ENCODE measurements at places on chromosomes 7 and 10.

DNA sequence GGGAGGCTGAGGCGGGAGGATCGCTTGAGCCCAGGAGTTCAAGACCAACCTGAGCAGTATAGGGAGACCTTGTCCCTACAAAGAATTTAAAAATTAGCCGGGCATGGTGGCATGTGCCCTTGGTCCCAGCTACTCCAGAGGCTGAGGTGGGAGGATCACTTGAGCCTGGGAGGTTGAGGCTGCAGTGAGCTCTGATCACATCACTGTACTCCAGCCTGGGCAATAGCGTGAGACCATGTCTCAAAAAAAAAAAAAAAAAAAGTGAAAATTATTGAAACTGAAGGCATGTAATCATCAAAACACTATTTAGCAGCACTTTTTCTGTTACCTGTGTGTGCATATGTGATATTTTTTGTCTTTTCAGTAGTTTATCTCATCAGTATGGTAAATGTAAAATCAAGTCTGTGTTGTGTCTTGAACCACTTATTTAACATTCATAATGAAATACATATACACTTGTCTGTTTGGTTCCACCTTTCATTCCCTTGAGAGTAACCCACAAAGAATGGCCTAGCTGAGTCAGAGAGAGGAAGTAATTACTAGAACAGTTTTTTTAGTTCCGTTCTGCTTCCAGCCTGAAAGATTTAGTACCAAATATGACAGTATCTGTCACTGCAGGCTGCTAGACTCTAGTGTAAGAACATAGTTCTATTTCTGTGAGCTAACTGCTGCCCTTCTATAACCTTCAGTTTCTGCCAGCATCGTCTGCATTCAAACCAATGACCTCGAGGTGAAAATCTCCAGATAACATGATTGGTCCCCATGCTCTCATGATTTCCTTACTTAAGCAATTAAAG, 68.6 kb downstream of the MMRN2 start:
- no peak for DNase-seq

- no peak for DNase-seq
Observed at GRCh38 chr7:37495574-37496184, 47.0 kb upstream of the ELMO1 start.

- DNase-seq, result no peak
Observed at GRCh38 chr10:43931308-43931930, 282.7 kb upstream of the ZNF32 start.

DNA sequence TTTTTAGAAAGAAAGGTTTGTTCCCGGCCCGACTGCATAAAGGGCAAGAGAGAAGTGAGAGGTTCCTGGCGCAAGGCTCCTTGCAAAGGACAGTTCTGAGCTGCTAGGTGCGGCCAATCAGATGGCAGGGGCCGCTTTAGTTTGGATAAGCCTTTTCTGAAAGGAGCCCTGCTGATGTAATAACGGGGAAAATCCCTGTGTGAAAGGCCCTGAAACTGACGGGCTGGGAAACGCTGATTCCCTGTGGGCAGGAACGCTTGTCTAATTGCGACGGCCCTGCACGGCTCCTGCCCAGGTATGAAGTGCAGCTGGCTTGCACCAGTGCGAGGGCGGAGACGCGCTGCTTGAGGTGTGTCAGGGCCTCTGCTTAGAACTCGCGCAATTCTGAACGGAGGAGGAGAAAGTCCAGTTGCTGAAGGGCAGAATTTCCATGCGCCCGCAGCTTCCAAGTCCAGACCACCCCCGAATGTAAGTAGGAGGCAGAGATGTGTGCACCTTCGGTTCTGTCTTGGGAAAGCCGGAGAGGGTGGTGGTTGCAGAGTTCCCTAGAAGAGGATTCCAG, 30.5 kb downstream of the TACC2 start:
- DNase-seq, result no peak

GRCh38 chr7:94660006-94660405, 4.1 kb upstream of the SGCE start:
- DNase-seq, result no peak

- no peak for DNase-seq
Observed at GRCh38 chr10:128729910-128730420, 603.7 kb upstream of the MKI67 start.

DNA sequence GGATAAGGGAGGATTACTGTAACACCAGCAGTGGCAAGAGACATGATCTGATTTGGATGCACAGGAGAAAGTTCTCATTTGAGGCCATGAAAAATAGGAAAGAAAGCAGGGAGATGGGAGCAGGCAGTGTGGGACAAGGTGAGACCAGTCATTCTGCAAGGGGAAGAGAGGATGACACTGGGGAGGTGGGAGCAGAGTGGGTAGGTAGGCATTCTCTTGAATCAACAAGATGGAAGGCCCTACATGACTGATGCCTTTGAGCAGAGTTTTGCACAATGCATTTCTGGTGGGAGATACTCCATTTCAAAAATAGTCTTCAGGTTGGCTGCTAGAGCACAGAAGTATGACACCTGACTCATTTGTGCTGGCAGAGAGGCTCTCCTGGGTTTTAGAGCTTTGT, 10.5 kb downstream of the RPS24 start:
- DNase-seq, result no peak

DNA sequence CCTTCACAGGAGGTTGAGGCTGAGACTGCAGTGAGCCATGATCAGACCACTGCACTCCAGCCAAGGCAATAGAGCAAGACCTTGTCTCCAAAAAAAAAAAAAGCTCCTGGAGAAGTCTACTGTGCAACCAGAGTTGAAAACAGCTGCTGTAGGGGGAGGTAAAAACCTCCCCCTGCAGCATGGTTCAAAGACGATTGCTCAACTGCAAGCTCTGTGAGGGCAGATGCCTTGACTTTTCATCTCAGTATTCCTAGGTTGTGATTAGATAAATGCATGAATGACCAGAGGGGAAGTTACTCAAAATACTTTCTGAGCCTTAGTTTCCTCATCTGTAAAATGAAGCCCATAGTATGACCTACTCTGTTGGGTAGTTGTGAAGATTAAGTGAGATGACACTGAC, 25.0 kb upstream of the PPA1 start:
- no peak for DNase-seq

GRCh38 chr10:33822774-33823173, 488.3 kb upstream of the NRP1 start:
- no peak for DNase-seq

- DNase-seq, result no peak
Observed at GRCh38 chr7:31508823-31509222, 5.1 kb upstream of the ITPRID1 start.

GRCh38 chr10:117801691-117802090, 245.1 kb downstream of the RAB11FIP2 start:
- DNase-seq, result no peak

GRCh38 chr10:6918305-6918704, 338.2 kb upstream of the PRKCQ start:
- DNase-seq, result no peak

- DNase-seq, result no peak
Observed at GRCh38 chr10:25261110-25261509, 86.3 kb downstream of the GPR158 start.

DNA sequence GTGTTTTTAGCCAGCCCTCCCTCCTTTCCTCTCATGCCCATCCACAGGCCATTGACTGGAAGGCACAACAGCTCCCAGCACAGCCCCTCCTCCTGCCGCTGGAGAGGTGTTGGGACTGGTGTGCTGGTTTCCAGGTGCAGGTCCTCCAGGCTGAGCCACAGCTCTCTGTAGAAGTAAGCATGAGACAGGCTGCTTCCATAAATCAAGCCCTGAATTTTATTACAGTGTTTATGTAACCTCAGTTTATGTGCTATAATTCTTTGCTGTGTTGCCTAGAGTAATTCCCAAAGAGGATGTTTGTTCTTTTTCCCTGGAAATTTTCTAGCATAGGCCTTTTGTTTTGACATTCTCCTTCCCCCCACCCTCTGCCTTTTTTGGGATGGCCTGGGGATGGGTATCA, 445.8 kb downstream of the AUTS2 start:
- DNase-seq, result no peak

DNA sequence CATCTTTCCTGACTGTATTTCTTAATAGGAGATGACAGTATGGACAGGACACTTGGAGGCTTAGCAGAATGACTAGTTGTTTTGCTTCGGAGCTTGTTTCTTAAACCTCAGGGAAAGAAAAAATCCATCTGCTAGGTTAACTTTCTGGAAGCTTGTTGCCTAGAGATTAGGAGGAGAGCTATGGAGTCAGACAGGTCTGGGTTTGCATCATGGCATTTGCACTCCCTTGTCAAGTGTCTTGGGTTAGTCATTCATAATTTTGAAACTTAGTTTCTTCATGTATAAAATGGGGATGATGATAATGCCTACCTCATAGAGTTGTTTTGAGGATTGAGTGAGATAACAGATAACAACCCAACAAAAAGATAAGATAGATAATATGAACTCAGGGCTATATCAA, 231.5 kb downstream of the STK31 start:
- DNase-seq, result no peak

- DNase-seq, result no peak
Observed at GRCh38 chr10:68166871-68167585, 57.7 kb downstream of the MYPN start.

GRCh38 chr10:116170815-116171250, 102.2 kb downstream of the GFRA1 start:
- no peak for DNase-seq

DNA sequence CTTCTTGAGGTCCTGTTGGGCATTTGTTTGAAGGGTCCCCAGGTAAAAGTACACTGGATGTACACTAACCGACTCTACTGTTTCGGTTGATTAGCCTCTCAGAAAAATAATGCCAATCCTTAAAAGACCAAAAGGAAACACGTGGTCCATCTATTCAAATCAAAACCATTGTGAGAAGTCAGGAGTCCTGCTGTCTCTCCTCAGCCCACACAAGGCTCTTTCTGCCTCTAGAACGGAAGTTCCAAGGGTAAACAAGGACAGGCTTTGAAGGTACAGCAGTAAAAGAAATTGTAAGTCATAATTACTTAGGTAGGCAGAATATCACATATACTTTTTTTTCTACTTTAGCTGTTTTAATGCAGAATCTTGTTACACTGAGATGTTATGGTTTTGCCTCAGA, 71.7 kb upstream of the TPK1 start:
- no peak for DNase-seq

DNA sequence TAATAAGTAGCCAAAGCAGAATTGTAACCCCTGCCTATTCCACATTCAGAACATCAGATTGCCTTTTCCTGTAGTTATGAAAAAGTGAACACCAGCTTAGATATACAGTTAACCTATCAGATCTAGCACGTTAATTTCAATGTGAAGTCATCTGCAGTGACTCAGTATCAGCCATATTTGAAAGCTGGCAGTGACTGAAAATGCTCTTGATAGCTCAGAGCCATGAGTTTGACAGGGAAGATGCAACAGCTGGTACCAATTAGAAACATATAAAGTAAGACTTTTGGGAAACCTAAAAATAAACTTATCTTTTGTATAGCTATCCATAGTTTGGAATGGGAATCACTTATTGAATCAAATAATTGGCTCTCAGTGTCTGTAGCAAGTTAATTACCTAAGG, 284.1 kb upstream of the NPSR1 start:
- no peak for DNase-seq

- no peak for DNase-seq
Observed at GRCh38 chr7:127810696-127811660, 159.0 kb downstream of the SND1 start.

GRCh38 chr10:49569031-49569631, 30.2 kb upstream of the ERCC6 start:
- no peak for DNase-seq

DNA sequence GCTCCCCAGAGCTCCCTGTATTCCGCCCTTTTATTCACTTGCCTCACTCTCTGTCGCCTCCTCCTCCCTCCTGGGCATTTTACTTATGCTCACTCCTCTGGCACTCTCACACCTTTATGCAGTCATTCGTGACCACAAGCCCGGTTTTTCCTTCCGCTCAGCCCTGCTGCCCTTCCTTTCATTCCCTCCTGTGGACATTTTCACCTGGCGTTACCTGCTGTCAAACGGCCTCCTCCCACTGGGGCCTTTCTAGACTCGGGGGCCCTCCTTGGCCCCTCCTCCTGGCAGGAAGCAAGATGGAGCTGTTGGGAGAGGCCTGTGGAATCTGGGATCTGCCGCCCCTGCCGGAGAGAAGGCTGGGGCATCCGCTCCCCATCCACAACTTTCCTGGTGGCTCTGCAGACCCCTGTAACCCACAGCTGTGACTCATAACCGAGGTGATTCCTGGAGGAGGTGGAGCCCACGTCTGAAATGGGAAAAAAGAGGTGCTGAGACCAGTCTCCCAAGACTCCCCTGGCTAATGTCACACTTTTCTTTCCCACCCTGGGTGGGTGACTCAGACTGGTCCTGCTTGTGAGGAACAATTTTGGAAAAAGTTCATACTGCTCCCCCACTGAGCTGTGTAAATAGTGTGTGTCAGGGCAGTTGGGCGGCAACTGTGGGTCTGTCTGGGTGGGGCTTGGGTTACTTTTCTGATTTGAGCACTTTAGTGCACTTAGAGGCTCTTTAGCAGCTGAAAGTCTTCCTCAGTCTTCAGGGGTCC, 1.2 kb downstream of the VCL start:
- DNase-seq, result no peak

DNA sequence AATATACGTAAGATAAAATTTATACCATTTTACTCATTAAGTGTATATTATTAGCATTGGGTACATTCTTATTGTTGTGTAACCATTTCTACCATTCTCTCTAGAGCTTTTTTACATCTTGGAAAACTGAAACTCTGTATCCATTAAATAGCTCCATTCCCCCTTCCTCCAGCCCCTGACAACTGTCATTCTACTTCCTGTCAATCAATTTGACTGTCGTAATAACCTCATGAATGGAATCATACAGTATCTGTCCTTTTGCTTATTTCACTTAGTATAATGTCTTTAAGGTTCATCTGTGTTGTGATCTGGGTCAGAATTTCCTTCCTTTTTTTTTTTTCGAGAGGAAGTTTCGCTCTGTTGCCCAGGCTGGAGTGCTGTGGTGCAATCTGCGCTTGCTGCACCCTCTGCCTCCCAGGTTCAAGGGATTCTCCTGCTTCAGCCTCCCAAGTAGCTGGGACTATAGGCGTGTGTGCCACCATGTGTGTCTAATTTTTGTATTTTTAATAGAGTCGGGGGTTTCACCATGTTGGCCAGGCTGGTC, 15.6 kb downstream of the ZRANB1 start:
- DNase-seq, result no peak

GRCh38 chr7:73572767-73573186, 5.6 kb downstream of the TBL2 start:
- DNase-seq, result no peak

GRCh38 chr10:48731654-48732053, 47.0 kb downstream of the WDFY4 start:
- no peak for DNase-seq

GRCh38 chr7:157553256-157553655, 216.5 kb downstream of the DNAJB6 start:
- DNase-seq, result no peak

GRCh38 chr10:69056536-69057260, 31.2 kb upstream of the SRGN start:
- no peak for DNase-seq

- DNase-seq, result no peak
Observed at GRCh38 chr7:3893151-3893788, 592.2 kb downstream of the SDK1 start.

DNA sequence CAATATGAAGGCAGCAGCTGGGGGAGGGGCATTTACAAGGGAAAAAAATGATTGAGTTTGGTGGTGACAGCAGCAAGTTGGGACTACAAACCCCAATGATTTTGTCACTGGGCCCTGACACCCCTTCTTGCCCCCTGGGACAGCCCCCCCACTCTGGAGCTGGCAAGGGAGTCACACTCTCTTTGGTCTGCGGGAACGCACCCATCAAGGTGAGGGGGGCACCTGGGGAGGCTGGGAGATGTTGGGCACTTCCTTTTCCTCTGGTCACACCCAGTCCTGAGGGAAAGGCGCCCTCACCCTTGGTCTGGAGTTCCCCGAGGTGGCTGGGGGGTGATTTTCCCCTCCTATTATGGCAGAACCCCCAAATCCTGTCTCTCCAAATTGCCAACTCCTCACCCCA, 24.4 kb downstream of the EPHB4 start:
- no peak for DNase-seq

All from substantia nigra (tissue), 51 donors.